ENCODE measurements at places on chromosomes 16 and 17.

DNA sequence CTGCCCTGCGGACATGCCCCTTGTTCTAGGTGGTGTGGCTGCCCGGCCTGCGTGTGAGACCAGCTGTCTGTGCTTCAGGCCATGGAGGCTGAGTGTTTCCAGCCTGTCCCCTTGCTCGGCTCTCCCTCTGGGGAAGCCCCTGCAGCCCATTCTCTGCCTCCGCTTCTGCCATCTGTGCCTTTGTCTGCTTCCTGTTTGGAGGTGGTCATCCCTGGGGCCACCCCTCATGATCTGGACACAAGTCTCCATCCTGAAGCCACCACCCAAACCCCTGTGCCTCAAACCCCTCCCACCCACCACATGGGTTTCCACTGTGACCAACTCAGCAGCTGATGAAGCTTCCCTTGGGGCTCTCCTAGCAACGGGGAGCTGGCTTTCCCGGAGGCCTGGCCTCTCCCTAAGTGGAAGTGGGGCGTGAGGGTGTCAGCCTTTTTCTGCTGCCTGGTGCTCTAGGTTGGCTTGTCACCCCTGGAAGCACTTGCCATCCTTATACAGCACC is 184.9 kb downstream of the SEC14L1 start:
- peaks cover 40% of the 10 kb centered on the region for H3K4me1 ChIP-seq
- H3K36me3 ChIP-seq = no peaks in the 10 kb centered on the region
- no peaks in the 10 kb centered on the region for H3K27me3 ChIP-seq
- peak overlapping the region; percentile 10 for H3K4me3 ChIP-seq

DNA sequence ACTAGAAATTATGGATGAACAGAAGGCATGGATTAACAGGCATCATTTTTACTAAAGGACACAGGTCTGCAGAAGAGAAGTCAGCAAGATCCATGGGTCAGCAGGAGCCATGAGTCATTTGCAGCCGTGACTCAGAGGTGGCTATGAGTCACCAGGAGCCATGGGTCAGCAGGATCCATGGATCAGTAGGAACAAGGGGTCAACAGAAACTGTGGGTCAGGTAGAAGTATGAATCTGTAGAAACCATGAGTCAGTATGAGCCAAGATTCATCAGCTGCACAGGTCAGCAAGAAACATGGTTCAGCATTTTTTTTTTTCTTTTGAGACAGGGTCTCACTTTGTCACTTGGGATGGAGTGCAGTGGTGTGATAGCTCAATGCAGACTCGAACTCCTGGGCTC is 58.2 kb upstream of the HS3ST4 start:
- H3K4me3 ChIP-seq = no peak overlapping the region
- DNase-seq = no peak
- no peak overlapping the region for H3K27ac ChIP-seq
- peaks cover 7% of the 10 kb centered on the region for H3K27me3 ChIP-seq
- no peaks in the 10 kb centered on the region for H3K4me1 ChIP-seq

- H3K4me1 ChIP-seq = peaks cover 17% of the 10 kb centered on the region
- H3K27ac ChIP-seq = no peak overlapping the region
- no peak overlapping the region for H3K4me3 ChIP-seq
- no peaks in the 10 kb centered on the region for H3K27me3 ChIP-seq
- no peak for DNase-seq
These were observed 188.1 kb upstream of the ZNF469 start for GRCh38 chr16:88194397-88195268.

GRCh38 chr16:19029980-19030379 is 37.4 kb upstream of the COQ7 start:
- no peaks in the 10 kb centered on the region for H3K27me3 ChIP-seq
- H3K4me3 ChIP-seq = no peak overlapping the region
- H3K4me1 ChIP-seq = no peaks in the 10 kb centered on the region
- H3K36me3 ChIP-seq = peaks cover 2% of the 10 kb centered on the region
- DNase-seq = no peak
- H3K27ac ChIP-seq = no peak overlapping the region

DNA sequence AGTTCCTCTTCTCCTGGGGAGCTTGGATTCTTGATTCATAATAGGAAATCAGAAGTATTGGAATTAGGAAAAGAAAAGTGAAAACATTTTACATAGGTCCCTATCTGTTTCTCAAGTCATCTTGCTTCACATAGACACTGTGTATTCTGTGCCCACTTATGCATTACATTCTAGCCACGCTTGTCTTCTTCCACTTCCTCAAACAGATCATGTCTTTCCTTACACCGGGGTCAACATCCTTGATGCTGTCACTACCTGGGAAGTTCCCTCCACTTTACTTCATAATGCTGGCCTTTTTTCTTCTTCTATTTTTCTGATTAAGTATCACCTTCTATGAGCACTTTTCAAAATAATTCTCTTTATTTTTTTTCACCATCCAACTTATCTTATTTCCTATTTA is 606.4 kb upstream of the CDH8 start:
- no peak overlapping the region for H3K27ac ChIP-seq
- H3K27me3 ChIP-seq = no peaks in the 10 kb centered on the region
- peaks cover 12% of the 10 kb centered on the region for H3K4me1 ChIP-seq
- DNase-seq = no peak

DNA sequence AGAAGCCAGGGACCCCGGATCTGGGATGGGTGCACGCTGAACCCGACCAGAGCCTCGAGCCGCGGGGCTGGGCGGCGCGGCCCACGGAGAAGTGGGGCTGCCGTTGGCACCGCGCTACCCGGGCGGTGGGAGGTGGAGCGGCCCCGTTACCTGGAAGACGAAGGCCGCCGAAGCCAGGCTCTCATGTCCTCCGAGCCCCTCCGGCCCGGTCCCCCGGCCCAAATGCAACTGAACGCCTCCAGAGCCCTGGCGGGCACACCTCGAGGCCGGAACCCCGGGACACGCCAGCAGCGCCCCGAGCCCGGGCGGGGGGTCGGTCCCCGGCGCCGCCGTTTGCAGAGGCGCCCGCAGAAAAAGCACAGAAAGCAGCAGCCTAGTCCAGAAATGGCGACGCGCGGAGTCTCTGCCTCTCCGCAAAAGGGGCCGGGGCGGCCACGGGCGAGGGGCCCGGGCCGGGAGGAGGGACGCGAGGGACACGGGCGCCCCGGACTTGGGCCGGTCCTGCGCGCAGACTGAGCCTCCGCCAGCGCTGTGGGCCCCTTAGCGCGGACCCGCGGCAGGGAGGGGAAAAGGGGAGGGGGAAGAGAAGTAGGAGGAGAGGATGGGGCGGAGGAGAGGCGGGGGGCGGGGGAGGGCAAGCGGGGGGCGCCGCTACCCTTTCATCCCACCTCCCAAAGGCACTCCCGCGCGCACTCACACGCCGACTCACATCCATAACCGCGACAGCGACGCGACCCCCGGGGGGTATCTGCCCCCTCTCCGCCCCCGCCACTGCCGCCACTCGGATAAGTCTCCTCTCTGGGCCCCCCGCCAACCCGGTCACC is 1.4 kb downstream of the AXIN2 start:
- H3K4me1 ChIP-seq = peaks cover 19% of the 10 kb centered on the region
- peak; percentile 62 for DNase-seq
- peaks cover 7% of the 10 kb centered on the region for H3K36me3 ChIP-seq
- H3K4me3 ChIP-seq = peak overlapping the region; percentile 81
- H3K27ac ChIP-seq = no peak overlapping the region

- no peak overlapping the region for H3K4me3 ChIP-seq
- H3K27me3 ChIP-seq = no peaks in the 10 kb centered on the region
- H3K36me3 ChIP-seq = no peaks in the 10 kb centered on the region
- H3K4me1 ChIP-seq = peaks cover 26% of the 10 kb centered on the region
- no peak overlapping the region for H3K27ac ChIP-seq
- no peak for DNase-seq
These were observed 291.2 kb downstream of the IRX3 start for GRCh38 chr16:53995378-53995777.

GRCh38 chr17:75645889-75646637 is 12.8 kb downstream of the SMIM5 start:
- H3K27me3 ChIP-seq = no peaks in the 10 kb centered on the region
- peaks cover 14% of the 10 kb centered on the region for H3K4me1 ChIP-seq
- no peak for DNase-seq
- peak overlapping the region; percentile 75 for H3K27ac ChIP-seq
- H3K36me3 ChIP-seq = no peaks in the 10 kb centered on the region

GRCh38 chr17:17084317-17084835 is 42.1 kb downstream of the MPRIP start:
- H3K4me3 ChIP-seq = no peak overlapping the region
- H3K36me3 ChIP-seq = peaks cover 3% of the 10 kb centered on the region
- no peaks in the 10 kb centered on the region for H3K27me3 ChIP-seq
- H3K4me1 ChIP-seq = peaks cover 10% of the 10 kb centered on the region
- DNase-seq = no peak

DNA sequence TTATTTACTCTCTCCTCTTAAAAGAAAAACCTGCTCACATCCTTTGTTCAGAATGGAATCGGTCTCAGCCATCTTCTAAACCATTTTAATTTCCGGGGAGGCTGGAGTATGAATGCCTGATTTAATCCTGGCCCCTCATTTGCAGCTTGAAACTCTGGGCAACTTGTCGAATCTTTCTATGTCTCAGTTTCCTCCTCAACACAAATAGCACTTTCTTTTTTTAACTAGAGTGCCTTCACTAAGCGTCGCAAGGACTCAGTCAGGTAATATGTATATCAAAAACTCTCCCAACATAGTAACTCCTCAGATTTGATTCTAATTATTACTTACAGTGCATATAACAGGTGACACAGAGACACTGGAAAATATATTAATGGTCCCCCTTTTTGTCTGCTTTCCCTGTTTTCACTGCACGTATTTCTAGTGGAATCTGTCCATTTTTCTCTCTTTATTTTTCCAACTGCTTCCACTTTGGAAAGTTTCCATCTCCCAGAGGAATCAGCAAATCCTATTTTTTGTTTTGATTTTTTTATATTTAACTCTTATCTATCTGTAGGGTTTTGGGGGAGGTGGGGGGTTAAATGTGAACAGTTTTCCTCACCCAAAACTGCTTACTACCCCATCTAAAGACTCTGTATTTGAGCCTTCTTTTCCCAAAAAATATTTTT is 18.6 kb downstream of the SNN start:
- DNase-seq = no peak
- H3K4me1 ChIP-seq = peaks cover 11% of the 10 kb centered on the region
- H3K27ac ChIP-seq = no peak overlapping the region
- H3K36me3 ChIP-seq = peaks cover 9% of the 10 kb centered on the region
- no peaks in the 10 kb centered on the region for H3K27me3 ChIP-seq
- no peak overlapping the region for H3K4me3 ChIP-seq

GRCh38 chr16:31184888-31185287 is 4.9 kb downstream of the FUS start:
- no peak for DNase-seq
- H3K4me3 ChIP-seq = peak overlapping the region; percentile 60
- H3K27me3 ChIP-seq = peaks cover 50% of the 10 kb centered on the region
- H3K4me1 ChIP-seq = peaks cover 65% of the 10 kb centered on the region
- H3K36me3 ChIP-seq = peaks cover 80% of the 10 kb centered on the region

DNA sequence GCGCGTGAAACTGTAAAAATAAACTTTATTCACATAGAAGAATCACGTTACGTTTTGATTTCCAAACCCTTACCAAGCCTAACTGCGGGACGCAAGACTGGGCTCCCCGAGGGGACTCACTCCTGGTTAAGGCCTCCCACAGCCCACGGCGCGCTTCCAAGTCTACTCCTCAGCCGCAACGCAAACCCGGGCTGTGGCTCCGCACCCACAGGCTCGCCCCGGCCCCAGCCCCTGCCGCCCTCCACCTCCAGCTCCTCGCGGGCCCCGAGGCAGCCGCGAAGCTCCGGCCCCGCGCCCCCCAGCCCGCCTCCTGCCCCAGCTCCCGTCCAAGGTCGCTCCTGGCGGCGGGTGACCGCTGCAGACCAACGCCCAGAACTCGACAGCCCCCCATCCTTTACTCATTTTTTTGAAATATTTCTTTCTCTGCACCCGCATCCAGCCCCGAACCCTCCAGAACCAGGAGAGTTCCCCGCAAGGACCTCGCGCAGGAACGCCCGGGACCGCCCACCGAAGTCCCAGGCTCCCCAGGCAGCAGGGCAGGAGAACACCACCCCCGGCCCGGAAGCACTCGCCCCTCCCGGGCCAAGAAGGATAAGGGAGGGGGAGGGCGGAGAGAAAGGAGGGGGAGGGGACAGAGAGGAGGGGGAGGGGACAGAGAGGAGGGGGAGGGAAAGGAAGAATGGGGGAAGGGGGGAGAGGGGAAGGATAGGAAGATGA is 912 bp downstream of the USP22 start:
- H3K27me3 ChIP-seq = no peaks in the 10 kb centered on the region
- peak; percentile 63 for DNase-seq
- H3K4me3 ChIP-seq = peak overlapping the region; percentile 100
- H3K36me3 ChIP-seq = peaks cover 14% of the 10 kb centered on the region
- peak overlapping the region; percentile 99 for H3K27ac ChIP-seq

DNA sequence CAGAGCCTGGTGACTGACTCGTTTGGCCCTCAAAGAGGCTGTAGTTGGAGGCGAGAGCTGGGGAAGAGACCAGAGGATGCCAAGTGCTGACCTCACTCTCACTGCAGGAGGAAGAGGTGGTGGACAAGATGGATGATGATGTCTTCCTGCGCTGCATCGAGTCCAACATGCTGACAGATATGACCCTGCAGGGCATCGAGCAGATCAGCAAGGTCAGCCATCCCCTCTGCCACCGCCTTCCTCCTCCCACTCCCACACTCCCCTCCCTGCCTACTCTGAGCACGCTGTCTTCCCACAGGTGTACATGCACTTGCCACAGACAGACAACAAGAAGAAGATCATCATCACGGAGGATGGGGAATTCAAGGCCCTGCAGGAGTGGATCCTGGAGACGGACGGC is 26.9 kb downstream of the POLR2A start:
- H3K4me3 ChIP-seq = no peak overlapping the region
- no peaks in the 10 kb centered on the region for H3K4me1 ChIP-seq
- H3K27me3 ChIP-seq = no peaks in the 10 kb centered on the region
- H3K27ac ChIP-seq = no peak overlapping the region

DNA sequence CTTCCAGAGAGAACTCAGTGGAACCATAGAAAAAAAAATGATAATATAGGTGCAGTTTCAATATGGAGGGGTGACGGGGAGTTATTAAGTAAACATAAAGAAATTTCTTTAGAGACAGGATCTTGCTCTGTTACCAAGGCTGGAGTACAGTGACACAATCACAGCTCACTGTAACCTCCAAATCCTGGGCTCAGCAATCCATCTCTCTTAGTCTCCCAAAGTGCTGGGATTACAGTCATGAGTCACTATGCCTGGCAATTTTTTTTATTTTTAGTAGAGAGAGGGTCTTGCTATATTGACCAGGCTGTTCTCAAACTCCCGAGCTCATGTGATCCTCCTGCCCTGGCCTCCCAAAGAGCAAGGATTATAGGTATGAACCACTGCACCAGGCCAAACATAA is 48.8 kb downstream of the NLRC5 start:
- no peaks in the 10 kb centered on the region for H3K36me3 ChIP-seq
- H3K4me1 ChIP-seq = no peaks in the 10 kb centered on the region
- no peak overlapping the region for H3K27ac ChIP-seq
- H3K4me3 ChIP-seq = no peak overlapping the region
- H3K27me3 ChIP-seq = peaks cover 12% of the 10 kb centered on the region
- DNase-seq = no peak
